Putamen (tissue), 1 donor: ENCODE measurements at places on chromosomes 5 and 9.

DNA sequence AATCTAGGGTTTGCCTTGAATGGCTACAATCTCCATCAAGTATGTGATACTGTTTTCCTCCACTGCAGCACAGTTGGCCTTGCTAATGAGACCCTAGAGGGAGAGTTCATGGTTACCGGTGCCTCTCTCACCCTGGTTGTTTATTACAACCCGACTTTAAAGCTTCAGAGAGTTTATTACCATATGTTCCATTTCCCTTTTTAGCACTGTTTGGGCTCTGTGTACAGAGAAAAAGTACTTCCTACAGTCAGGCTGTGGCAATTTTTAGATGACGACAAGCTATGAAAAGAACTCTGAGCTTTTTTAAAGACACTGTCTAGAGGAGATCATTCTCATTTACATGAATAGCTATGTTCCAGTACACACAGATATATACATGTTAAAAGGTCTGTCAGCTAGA, 48.8 kb upstream of the PLCXD3 start:
- DNase-seq = no peak

GRCh38 chr5:108251350-108251749, 130.5 kb downstream of the FBXL17 start:
- DNase-seq = no peak

GRCh38 chr5:72516916-72517315, 9.7 kb upstream of the ZNF366 start:
- DNase-seq = no peak

DNA sequence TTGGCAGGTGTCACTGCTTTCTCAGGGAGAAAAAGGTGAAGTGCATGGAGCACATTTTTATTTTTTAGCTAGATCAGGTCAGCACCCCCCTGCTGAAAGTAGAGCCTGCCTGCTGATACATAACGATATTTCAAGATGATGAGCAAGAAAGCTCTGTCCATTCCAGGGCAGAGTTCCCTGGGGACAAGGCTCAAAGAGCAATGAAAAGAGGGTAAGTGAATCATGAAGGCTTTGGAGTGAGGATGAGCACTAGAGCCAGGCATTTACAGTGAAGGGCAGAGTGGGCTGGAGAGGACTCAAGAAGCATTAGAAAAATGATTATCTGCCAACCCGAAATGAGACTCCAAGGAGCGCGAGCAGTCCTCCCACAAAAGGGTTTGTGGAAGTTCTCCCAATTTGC, 345.7 kb downstream of the TLE4 start:
- no peak for DNase-seq

DNA sequence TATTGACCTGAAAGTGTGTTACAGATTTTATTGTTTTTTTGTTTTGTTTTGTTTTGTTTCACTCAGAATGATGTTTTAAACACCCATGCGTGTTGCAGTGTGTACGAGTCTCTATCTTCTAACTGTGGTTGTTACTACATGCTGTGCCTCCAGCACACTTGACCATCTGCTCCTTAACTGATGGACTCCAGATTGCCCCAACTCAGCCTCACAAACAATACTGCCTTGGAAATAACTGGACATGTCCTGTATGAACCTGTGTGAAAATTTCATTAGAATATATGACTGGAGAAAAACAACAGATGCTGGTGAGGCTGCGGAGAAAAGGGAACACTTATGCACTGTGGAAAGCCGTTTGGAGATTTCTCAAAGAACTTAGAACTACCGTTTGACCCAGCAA, 68.7 kb upstream of the HAND1 start:
- DNase-seq = no peak

GRCh38 chr9:2798423-2798822, 45.5 kb downstream of the PUM3 start:
- DNase-seq = no peak

DNA sequence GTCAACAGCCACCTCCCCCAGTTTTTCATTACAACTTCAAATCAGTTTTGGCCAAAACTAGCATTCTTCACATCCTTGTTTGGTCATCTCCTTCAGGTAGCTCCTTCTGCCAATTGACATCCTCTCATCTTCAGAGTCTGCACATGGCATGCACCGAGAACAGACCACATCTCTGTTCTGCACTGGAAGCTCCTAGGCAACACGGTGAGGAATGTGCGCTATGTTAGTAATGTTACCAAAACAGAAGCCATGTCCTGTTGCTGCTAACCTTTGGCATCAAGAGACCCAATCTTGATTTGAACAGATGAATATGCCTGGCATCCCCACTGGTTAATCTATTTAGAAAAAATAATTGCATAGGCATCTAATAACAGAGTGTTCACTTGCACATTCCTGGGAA, 5.1 kb upstream of the HK3 start:
- DNase-seq = no peak
